ENCODE measurements at places on chromosomes 2 and 18. TPM values are rescaled to one million over a fixed set of nuclear protein-coding genes. Genes with fewer than 3 reads are reported as not detected.

GRCh38 chr2:181125359-181125758 is 145.0 kb downstream of the UBE2E3 start:
- DNase-seq: no peak

DNA sequence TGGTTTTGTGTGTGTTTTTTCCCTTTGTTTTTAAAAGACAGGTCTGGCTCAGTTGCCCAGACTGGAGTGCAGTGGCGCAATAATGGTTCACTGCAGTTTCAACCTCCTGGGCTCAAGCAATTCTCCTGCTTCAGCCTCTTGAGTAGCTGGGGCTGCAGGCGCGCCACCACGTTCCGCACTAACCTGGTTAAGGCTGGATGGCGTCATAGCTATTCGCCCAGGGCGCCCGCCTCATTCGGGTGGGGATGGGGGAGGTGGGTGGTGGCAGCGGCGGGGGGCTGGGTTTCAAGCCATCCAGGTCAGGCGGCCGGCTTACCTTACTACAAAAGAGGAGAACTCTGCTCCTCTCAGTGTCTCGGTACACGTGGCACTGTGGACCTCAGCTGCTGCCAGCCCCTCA is 42.8 kb downstream of the EEF1B2 start:
- no peak for DNase-seq

GRCh38 chr2:175518206-175518605 is 336.7 kb upstream of the ATP5MC3 start:
- no peak for DNase-seq

Gene IL1A
- 0.11 TPM for total RNA-seq

DNA sequence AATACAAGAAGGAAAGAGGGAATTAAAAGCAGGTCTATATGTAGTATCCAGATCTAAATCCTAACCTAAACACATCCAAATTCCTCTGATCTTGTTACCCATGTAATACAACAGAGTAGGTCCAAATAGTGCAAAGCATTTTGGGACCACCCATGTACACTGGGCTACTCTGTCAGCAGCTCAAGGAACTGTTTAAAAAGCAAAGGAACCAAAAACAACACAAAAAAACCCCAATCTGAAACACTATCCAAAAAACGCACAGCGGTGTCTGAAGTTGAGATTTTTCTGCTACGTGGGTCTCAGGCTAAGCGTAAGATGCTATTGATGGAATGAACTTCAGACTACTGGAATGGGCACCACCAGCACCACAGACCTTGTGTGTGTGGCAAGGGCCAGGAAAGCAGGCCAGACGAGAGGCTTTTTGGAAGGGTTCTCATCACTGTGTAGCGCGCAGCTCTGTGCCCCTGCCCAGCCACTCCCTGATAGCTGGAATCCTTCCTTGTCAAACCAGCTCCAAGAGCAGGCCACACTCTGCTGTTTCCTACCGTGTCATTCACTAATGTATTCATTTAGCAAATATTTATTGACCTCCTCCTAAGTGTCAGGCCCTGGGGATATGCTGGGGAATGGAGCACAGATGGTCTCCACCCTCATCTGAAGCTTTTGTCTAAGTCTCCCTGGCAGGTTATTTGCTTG is 101.4 kb downstream of the COLEC12 start:
- no peak for DNase-seq

Gene DPP10
- total RNA-seq: not detected

Gene PAIP2B
- 3.8 TPM for total RNA-seq

Gene PARD6G
- total RNA-seq: 5.4 TPM

GRCh38 chr2:175030380-175031271 is 25.4 kb upstream of the CHN1 start:
- peak; percentile 69 for DNase-seq

Data from PC-3 (cell line).